ENCODE measurements at places on chromosomes 16 and 17.

- DNase-seq = no peak
These were observed 189.8 kb upstream of the CDH5 start for GRCh38 chr16:66176731-66177130.

- peak; percentile 47 for DNase-seq
These were observed 3.1 kb downstream of the TEX2 start for GRCh38 chr17:64259922-64260321.

DNA sequence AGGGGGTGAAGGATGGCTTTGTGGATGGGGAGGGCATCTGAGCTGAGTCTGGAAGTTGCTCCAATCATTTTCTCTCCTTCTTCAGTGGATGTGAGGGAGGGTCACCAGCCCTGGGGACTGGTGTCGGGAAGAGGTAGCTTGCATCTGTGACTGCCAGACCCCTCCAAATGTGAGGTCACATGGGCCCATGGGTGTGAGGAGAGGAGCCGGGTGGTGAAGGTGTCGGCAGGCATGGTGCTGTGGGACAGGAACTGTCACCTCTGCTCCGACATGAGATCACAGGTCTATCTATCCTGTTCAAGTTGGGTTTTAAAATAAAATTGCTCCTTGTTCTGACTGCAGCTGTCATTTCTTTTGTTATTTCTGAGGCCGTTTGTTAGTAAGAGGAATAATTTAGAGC is 351.1 kb downstream of the CPPED1 start:
- no peak for DNase-seq

DNA sequence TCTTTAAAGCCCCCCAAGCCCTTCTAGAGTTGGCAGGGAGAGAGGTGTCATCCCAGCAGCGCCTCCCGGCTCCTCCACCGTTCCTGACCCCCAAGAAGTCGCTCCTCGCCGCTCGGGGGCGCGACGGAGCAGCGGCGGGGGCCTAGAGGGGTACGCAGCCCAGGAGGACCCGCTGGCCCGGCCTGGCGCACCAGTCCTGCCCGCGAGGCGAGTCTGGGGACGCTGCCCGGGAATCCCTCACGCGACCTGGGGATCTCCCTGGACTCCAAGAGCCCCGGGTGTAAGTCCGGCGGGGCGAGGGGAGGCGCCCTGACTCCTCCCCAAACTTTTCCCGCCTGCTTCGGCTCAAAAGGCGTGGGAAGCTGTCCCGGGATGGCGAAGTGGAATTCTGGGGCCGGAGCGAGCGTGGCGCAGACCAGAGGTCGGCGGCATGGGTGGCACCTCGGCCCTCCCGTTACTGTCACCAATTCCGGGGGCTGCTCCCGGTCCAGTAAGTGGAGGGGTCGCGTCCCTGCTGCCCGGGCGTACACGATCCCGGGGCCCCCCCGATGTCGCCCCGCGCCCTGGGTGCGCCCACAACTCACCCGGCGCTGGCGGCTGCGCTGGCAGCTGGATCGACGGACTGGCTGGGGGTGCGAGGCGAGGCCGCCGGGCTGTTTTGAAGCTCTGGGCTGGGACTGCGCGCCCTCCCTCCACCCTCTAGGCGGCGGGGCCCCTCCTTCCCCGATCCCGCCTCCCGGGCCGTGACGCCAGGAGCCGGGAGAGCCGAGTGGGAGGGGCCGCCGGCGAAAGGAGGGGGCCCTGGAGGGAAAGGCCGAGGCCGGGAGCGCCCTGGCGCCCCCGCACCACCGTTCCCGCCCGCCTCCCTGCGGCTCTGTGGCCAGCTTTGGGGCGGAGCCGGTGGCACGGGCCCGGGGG is at the start of gene EMP2:
EMP2 (minus strand) TSS at position 634 of the 918 bp plus-strand sequence. CDS start 32,981 bp downstream, outside the sequence.
- peak; percentile 30 for DNase-seq

GRCh38 chr17:4967539-4968485 is at the start of gene SPAG7:
TSS of gene SPAG7 (minus strand) at chr17:4967817. CDS start at chr17:4967804, 13 bp downstream.
- peak; percentile 97 for DNase-seq

DNA sequence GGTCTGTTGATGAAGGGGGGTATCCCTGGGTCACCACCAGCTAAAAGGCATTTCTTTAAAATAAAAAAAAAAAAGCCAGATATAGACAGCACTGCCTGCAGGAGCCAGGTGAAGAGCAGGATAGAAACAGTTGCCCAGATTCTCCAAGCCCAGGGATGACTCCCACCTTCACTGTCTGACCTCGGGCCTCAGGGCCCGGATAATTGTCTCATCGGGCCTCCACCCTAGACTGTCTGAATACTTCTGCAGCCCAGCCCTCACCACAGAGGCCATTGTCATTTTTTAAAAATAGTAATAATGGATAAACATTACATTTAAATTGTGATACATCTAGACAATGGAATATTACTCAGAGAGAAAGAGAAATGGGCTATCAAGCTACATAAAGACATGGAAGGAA is 92.8 kb upstream of the TNRC6C start:
- DNase-seq = no peak

DNA sequence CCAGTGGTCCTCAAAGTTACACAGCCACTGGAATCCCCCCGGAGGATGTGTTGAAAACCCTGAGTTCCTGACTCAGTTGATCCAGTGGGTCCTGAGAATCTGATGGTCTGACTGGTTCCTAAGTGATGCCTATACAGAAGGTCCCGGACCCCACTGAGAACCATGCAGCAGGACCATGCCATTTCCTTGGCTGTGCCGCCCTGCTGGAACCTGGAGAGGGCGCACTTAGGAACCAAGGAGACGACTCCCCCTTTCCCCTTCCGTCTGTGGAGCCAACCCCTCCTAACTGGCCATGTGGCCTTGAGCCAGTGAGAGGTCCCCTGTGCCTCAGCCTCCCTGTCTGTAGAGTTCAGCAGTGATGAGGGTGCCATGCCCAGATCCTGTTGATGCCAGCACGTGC is 22.0 kb downstream of the C16orf74 start:
- DNase-seq = no peak

DNA sequence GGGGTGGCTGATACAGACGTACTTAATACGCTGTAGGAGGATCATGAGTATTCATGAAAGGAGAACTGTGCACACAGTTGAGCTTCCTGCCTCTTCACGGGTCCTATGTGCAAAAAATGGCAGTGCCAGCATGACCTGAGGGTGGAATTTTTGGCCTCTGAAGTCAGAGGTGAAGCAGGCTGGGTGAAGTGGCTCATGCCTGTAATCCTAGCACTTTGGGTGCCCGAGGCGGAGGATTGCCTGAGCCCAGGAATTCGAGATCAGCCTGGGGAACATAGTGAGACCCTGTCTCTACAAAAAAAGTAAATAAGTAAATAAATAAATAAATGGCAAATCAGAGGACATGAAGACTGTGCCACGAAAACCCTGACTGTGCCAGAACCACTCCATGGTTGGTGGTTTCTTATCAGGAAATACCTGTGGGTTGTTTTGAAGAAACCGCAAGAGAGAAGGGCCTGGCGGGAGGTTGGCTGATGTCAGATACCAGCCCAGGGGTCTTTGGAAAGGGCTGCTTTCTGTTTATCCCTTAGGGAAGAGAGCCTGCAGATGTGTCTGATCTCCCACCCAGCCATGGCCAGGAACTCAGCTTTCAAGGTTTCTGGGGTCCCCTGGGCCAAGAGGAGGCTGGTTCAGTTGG is 3.4 kb downstream of the ASPSCR1 start:
- no peak for DNase-seq

- DNase-seq = no peak
These were observed 210.1 kb downstream of the SLC39A11 start for GRCh38 chr17:72882426-72882825.

DNA sequence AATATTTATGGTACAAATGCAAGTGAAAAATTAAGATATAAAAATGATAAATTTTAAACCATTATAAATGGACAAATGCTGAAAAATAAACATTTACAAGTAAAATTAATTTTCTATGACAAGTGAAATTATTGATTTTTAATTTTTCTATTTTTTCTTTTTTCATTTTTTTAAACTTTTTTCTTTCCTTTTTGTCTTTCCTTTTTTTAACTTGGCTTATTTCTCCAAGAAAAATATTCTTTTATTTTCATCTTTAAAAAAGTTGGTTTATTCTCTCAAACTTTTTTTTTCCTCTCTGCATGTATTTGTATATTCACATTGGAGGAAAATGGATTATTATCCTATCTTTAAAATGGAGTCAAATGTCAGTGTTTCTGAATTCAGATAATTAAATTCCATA is 3.9 kb upstream of the IGF2BP1 start:
- DNase-seq = no peak

GRCh38 chr17:7063518-7064094 is 16.4 kb downstream of the CLEC10A start:
- DNase-seq = no peak

DNA sequence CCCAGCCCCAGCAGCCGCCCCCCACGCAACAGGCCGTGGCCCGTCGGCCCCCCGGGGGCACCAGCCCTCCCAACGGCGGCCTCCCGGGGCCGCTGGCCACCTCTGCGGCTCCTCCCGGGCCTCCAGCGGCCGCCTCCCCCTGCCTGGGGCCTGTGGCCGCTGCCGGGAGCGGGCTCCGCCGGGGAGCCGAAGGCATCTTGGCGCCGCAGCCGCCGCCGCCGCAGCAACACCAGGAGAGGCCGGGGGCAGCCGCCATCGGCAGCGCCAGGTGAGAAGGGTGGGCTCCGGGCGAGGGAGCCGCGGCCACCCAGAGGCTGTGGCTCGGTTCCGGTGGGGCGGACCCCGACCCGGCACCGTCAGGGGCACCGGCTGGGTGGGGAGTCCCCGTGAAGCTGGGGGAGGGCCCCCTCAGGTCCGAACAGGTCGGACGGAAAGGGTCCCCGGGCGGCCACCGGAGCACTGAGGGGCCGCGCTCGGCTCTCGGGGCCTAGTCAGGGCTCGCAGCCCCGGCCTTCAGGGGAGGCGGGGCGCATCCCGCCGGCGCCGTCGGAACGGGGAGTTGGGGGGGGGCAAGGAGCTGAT is 583 bp downstream of the ATXN2L start:
- DNase-seq = no peak

DNA sequence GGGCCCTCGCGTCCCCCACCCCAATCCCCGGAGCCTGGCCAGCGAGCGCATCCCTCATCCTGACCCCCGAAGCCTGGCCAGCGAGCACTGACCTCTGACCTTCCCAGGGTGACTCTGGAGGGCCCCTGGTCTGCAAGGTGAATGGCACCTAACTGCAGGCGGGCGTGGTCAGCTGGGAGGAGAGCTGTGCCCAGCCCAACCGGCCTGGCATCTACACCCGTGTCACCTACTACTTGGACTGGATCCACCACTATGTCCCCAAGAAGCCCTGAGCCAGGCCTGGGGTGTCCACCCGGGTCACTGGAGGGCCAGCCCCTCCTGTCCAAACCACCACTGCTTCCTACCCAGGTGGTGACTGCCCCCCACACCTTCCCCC is 2.3 kb downstream of the TPSD1 start:
- no peak for DNase-seq

- DNase-seq = no peak
These were observed 10.1 kb downstream of the GAST start for GRCh38 chr17:41722231-41722630.

- no peak for DNase-seq
These were observed 9.6 kb downstream of the DCTN5 start for GRCh38 chr16:23650674-23651416.

DNA sequence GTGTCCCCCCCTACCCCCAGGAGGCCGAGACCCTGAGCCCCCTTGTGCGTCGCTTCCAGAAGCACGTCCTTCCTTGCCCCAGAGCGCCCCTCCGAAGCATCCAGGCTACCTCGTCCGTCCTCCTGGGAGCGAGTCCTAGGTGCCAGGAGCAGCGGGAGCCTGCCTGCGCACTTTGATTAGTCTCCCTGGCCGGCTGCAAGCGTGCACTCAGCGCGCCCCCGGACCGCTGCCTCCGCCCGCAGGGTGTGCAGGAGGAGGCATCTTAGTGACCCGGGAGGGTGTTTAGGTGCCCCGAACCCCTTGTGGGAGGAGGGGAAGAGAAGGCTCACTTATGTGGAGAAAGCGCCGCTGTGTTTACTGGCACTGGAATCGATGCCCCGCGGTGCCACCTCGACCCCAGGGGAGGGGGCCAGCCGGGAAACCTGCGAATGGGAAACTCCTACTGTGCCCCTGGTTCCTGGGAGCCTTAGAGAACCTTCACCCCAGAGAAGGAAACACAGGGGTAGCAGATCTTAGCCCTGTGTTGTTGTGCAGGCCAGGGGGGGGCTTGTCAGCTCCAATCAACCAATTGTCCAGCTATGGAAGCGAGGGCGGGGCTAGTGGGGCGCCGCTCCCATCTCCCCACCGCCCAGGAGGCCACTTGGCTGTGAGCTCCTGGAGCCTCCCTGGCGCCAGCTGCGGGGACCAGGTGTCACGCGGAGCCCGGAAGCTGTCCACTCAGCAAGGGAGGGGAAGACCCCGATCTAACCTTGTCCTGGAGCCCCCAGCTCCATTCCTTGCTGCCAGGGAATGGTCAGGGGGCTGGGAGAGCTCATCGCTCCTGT is 922.8 kb upstream of the EEF2KMT start:
- DNase-seq = no peak

DNA sequence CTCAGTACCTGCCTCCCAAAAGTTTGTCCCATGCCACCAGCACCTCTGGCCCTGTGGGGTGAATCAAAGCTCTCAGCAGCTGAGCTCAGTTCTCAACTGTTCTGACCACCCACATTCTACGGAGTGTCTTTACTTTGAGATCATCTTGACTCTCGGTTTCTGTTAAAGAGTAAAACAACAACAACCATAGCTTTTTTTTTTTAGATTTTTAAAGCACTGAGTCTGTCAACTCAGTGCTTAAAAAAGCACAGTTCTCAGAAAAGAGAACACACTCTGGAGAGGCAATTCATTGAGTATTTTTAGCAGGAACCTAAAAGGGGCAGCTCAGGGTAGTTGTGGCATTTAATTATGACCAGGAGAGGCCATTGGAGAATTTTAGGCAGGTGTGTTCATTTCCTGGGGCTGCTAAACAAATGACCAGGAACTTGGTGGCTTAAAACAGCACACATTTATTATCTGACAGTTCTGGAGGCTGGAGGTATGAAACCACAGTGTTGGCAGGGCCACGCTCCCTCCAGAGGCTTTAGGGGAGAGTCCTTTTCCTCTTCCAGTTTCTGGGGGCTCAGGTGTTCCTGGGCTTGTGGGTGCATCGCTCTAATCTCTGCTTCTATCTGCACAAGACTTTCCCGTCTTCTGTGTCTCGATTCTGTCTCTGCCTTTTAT is 6.7 kb upstream of the WFIKKN2 start:
- no peak for DNase-seq
